Mammary epithelial cell (primary cell): ENCODE measurements at places on chromosomes 2 and 18. TPM values are rescaled to one million over a fixed set of nuclear protein-coding genes. Genes with fewer than 3 reads are reported as not detected.
A peak's percentile ranks its signal among the peaks of the same experiment; 100 is the strongest.

DNA sequence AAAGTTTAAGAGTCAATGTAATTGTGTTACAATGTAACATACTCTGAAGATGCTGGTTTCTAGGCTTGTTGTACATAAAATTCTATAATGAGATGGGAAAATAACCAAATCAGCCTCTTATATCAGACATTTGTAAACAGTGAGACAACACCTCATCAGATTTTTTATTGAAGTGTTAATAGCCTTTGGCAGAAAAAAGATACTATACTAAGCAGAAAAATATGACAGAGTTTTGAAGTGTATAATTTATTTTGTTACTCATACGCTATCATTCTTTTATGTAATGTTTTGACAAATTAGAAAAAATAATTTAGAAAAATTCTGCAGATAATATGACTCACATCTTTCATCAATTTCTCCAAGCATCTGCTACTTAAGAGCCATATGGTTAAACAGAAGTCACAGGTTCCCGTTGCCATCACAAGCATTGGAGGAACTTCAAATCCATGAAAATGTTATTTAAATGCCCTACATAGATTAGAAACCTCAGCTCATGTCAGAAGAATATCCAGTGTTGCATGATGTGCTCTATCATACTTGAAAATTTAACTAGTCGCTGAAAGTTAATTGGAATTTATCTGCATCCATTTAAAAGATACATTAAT lies 535.4 kb downstream of the LRP1B start:
- no peak for DNase-seq

GRCh38 chr2:202976809-202977208 lies 37.9 kb upstream of the NBEAL1 start:
- no peak for DNase-seq

DNA sequence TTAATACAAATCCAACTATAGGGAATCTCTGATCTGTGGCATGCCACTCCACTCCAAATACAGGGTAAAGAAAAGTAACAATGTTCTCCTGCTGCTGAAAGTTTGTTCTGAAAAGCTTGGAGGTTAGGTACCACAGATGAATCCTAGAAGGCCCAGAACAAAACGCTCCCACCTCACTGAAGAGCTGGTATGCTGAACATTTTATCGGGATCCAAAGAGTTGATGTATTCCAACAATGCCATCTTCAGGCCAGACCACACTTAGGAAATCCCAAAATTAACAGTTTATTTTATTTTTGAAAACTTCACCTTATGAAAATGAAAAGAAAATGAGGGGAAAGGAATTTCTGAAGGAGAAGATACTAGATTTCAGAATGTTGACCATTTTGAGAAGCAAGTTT lies 145.1 kb upstream of the CDH19 start:
- DNase-seq, result no peak

The ANKRD29 gene
- 7.5 and 12.6 TPM in 2 replicates for total RNA-seq

DNA sequence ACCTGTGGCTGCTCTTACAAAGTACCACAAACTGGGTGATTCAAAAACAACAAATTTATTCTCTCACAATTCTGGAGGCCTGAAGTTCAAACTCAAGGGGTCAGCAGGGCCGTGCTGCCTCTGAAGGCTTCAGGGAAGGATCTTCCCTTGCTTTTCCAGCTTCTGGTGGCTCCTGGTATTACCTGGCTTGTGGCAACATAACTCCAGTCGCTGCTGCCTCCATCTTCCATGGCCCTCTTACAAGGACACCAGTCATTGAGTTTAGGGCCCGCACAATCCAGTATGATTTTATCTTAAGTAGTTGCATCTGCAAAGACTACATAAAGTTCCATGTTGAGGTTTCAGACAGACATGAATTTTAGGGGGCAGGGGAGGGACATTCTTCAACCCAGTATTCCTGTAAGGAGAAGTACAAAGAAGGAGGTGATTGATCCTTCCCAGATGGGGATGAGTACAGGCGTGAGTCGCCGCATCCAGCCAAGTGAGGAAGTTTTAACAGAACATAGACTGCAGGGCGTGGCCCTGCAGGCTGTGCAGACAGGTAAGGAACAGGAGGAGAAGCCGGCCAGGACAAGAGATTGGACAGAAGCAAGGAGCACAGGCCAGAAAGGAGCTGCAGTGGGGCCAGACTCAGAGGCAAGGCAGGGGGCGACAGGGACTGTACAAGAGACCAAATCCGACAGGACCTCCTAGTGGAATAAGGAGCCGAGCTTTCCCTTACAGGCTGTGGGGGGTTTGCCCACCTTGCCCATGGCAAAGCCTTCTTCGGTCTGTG lies 44.4 kb upstream of the BZW1 start:
- DNase-seq, result peak; percentile 57

The TBR1 gene
- not detected in 2 replicates for total RNA-seq

The SPEG gene
- total RNA-seq, result 55.4 and 77.6 TPM in 2 replicates

The INHA gene
- 0.50 TPM for total RNA-seq

The KCNF1 gene
- 2.5 TPM for total RNA-seq

DNA sequence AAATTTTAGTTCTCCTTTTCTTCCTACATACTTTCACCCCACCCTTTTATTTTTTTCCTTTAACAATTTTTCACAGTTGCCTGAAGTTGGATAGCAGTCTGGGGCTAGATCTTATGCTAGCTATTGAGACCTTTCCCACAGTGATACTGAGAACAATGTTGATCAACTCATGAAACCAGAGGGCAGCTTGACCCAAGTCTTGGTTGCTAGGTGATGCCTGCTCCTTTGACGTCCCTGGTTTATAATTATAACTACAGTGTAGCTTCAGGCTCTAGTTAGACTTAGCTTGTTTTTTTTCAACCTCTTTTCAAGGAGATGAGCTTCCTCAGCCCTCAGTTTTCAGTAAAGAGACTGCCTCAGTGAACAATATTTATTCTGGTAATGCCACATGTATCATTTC lies 648.5 kb downstream of the IRS1 start:
- no peak for DNase-seq
